CD8-positive, alpha-beta memory T cell (primary cell): ENCODE measurements at places on chromosomes 1 and 21.

GRCh38 chr1:245397771-245398170, 243.0 kb downstream of the KIF26B start:
- no peak for DNase-seq
- H3K4me1 ChIP-seq, result no peaks in the 10 kb centered on the region
- no peak overlapping the region for H3K4me3 ChIP-seq
- no peaks in the 10 kb centered on the region for H3K27me3 ChIP-seq
- no peak overlapping the region for H3K27ac ChIP-seq

- H3K27ac ChIP-seq, result no peak overlapping the region
- DNase-seq, result no peak
- no peaks in the 10 kb centered on the region for H3K4me1 ChIP-seq
- no peaks in the 10 kb centered on the region for H3K36me3 ChIP-seq
- no peak overlapping the region for H3K4me3 ChIP-seq
- H3K27me3 ChIP-seq, result peaks cover 7% of the 10 kb centered on the region
These were observed 36.6 kb upstream of the ARF1 start for GRCh38 chr1:228045871-228046270.

GRCh38 chr1:64396817-64397216, 73.1 kb upstream of the CACHD1 start:
- H3K27ac ChIP-seq, result no peak overlapping the region
- H3K4me3 ChIP-seq, result no peak overlapping the region
- no peaks in the 10 kb centered on the region for H3K36me3 ChIP-seq
- H3K27me3 ChIP-seq, result no peaks in the 10 kb centered on the region

DNA sequence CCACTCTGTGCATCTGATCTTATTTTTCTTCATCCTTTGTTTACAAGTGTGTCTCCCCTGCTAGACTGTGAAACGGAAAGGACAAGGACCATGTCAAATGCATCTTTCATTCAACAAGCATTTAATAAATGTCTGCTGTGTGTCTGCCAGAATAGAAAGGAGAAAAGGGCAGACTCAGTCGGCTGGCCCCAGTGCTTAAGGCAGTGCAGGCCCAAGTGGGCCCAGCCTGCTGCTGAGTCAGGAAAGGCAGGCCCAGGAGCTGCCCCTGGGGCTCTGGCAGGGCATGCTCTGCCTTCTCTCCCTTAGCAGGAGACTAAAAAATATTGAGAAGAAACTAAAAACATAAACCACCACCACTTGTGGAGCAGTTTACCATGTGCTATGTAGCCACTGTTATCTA, 38.1 kb downstream of the PLEKHA6 start:
- H3K27me3 ChIP-seq, result no peaks in the 10 kb centered on the region
- no peaks in the 10 kb centered on the region for H3K36me3 ChIP-seq
- H3K27ac ChIP-seq, result no peak overlapping the region
- H3K4me1 ChIP-seq, result no peaks in the 10 kb centered on the region
- no peak overlapping the region for H3K4me3 ChIP-seq

- H3K36me3 ChIP-seq, result no peaks in the 10 kb centered on the region
- H3K4me3 ChIP-seq, result no peak overlapping the region
- no peak for DNase-seq
- H3K27ac ChIP-seq, result no peak overlapping the region
These were observed 14.6 kb upstream of the C1orf146 start for GRCh38 chr1:92203105-92203504.
